ENCODE measurements at places on chromosomes 6 and 20. TPM values are rescaled to one million over a fixed set of nuclear protein-coding genes. Genes with fewer than 3 reads are reported as not detected.

GRCh38 chr6:151027295-151027747, 161.8 kb downstream of the MTHFD1L start:
- no peak for DNase-seq

- no peak for DNase-seq
These were observed 1.5 kb downstream of the LRRC73 start for GRCh38 chr6:43508481-43509141.

The ETV7 gene
- 1.0 TPM for total RNA-seq

The DCDC2 gene
- total RNA-seq, result not detected

The KIF13A gene
- total RNA-seq, result 65.0 TPM

GRCh38 chr20:654417-654750, 1.4 kb upstream of the SRXN1 start:
- DNase-seq, result no peak

DNA sequence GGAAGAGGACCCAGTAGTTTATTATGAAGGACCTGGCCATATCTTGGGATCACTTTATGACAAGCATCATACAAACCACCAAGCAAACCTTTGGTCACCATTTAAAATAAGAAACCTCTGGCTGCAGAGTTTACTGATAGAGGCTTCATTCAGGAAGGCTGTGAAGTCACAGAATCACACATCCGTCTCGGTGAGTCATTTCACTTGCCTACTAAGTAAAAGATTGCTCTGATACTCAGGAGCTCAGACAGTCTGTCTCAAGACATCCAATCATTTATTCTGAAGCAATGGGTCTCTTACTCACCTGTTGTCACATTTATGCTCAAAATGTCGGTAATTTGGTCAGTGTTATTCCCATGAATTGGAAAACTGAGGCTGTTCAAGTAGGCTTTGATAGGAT, 33.7 kb downstream of the ADGRF5 start:
- DNase-seq, result no peak

The SCUBE3 gene
- total RNA-seq, result under 0.01 TPM

- DNase-seq, result no peak
These were observed 45.0 kb downstream of the EDN1 start for GRCh38 chr6:12335131-12335527.

The IL17A gene
- total RNA-seq, result not detected

The HDDC2 gene
- total RNA-seq, result 53.9 TPM

DNA sequence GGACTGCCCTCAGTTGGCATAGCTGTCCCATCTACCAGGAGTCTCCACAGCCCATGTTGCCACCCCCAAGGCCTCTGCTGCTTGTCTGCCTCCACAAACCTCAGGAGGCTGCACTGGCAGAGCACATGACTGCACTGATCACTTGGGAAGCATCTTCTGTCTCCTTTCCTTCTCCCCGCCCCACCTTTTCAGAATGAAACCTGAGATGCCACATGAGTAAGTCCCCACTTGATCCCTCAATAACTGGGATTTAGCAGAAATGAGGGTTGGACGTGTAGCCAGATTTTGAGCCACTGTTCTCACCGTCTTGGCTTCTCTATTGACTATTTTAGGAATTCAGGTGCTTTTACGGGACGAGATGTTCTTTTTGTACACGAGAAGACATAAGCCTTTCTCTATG, 328.4 kb downstream of the CDC5L start:
- DNase-seq, result no peak

GRCh38 chr20:47660602-47660905, 124.7 kb downstream of the SULF2 start:
- DNase-seq, result no peak

DNA sequence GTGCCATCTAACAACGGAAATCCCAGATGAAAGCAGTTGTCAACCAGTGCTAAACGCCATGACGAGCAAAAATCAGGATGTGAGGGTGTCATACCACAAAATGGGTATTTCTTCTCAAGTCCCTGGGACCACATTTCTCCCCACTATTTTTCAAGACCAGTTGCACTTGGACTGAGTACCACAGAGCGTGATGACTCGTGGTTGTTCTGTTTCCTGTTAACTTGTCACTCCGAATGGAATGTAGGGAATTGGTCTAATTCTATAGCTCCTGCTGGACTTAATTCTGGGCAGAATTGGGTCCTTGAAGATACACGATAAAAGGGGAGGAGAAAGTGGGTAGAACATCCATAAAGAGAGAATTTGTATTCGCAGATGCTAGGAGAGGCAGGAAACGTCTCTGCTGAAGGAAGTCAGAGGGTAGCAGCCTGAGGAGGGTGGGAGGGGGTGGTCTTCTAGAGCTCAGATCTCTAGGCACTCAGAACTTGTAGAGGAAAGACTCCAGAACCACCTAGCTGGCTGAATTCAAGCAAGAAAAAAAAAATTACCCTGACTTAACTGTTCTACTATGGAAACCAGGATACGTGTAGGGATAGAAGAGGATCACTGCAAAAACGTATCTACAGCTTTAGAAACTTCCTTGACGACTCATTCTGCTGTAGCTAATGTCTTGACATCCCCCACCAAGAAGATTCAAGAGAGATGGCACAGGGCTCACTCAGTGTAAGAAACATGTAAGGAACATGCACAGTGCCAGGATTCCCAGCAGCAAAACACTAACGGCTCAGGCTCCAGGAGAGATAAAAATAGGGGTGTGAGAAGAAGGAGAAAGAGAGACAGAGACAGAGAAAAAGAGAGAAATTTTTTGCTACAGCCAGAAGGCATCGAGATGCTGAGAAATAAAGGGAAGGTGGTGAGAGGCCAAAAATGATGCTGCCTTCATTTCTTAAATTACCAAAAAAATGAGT, 494.7 kb downstream of the CD83 start:
- DNase-seq, result peak; percentile 27

- DNase-seq, result no peak
These were observed 54.8 kb downstream of the DSTN start for GRCh38 chr20:17624551-17625245.

The CD164 gene
- 171 TPM for total RNA-seq

- DNase-seq, result no peak
These were observed 42.3 kb downstream of the HBS1L start for GRCh38 chr6:135012349-135012748.

DNA sequence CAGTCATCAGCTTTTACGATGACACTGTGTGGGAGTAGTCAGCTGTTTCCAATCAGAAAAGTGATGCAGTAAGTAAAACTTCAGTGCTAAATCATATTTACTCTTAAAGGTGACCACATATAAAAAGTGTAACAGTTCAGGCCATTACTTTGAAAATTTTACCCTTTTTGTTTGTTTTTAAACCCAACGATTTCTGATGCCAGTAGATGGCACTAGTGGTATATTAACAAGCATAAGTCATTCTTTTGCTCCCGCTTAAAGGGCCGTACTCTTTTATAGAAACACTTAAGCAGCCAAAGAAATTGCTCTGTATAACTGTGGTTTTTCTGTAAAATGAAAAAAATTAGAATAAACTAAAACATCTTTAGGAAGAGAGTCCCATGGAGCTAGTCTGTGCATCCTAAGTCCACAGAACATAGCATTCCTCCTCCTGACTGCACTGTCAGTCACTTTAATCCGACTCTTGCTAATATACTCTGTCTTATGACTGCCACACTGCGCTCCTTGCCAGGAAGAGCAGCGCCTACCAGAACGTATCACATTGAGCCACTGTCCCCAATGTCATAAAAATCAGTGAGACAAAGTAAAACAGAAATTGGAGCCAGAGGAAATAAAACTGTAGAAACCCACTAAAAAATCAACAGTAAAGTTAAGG, 25.0 kb downstream of the HEBP2 start:
- DNase-seq, result peak; percentile 84

The RNF182 gene
- 2.5 TPM for total RNA-seq

The GATA5 gene
- total RNA-seq, result 0.26 TPM

The TCEA2 gene
- 25.2 TPM for total RNA-seq

The DOK5 gene
- 16.9 TPM for total RNA-seq

The OXT gene
- total RNA-seq, result not detected
